ENCODE measurements at places on chromosomes 1 and 21.

DNA sequence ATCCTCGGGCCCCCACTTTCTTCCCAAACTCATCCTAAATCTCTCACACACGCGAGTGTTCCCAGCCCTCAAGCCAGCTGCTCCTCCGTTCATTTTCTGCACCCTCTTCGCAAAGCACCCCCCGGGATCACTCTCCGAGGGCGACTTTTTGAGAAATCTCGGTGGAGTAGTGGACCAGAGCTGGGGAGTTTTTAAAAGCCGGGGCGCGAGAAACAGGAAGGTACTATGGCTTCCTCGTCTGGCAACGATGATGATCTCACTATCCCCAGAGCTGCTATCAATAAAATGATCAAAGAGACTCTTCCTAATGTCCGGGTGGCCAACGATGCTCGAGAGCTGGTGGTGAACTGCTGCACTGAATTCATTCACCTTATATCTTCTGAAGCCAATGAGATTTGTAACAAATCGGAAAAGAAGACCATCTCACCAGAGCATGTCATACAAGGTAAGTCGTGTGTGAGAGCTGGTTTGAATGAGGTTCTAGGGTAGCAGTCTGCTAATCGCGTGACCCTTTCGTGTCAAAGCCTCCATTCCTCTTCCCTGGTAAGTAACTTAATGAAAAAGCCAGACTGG lies 800 bp downstream of the DR1 start:
- DNase-seq: peak; percentile 23

GRCh38 chr1:230128569-230129285 lies 61.7 kb downstream of the GALNT2 start:
- DNase-seq: no peak

DNA sequence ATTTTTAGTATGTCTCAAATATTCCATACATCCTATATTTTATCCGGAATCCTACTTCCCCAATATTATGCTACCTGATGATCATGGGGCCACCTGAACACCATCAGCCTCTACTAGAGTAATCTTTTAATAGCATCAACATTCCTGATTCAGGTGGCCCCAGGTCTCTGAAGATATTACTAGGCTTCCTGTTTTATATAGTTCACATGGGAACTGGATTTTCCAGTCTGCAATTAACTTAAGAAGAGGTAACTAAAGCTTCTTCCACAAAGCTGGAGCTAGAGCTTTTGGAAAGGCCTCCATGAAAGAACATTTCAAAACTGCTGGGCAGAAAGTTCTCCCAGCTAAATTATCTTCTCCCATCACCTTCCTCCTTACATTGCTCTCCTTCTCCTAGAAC lies 72.3 kb upstream of the ADAM30 start:
- no peak for DNase-seq

DNA sequence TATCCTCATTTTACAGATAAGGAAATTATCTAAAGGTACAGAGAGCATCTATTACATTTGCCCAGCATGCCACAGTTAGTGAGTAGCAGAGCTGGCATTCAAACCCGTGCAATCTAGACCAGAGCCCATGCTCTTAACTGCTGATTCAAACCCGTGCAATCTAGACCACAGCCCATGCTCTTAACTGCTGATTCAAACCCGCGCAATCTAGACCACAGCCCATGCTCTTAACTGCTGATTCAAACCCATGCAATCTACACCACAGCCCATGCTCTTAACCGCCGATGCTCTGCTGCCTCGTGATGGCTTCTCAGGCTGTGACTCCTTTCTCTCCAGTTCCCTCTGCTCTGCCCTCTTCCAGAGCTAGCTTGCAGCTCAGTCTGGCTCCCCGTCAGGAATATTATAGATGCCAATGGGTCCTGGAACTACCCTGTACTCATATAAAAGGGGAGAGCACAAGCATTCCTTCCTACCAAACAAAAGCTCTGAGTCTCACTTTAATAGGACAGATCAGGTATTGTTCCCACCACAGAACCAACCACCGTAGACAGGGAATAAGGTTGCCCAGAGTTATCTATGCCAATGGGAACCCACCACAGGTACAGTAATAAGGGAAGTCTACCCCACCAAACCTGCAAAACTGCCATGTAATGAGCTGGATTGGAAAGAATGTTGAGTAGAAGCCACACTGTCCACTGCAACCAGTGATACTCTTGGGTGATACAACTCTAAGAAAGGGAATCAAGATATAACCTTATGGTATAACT lies 78.4 kb downstream of the SMYD3 start:
- no peak for DNase-seq

DNA sequence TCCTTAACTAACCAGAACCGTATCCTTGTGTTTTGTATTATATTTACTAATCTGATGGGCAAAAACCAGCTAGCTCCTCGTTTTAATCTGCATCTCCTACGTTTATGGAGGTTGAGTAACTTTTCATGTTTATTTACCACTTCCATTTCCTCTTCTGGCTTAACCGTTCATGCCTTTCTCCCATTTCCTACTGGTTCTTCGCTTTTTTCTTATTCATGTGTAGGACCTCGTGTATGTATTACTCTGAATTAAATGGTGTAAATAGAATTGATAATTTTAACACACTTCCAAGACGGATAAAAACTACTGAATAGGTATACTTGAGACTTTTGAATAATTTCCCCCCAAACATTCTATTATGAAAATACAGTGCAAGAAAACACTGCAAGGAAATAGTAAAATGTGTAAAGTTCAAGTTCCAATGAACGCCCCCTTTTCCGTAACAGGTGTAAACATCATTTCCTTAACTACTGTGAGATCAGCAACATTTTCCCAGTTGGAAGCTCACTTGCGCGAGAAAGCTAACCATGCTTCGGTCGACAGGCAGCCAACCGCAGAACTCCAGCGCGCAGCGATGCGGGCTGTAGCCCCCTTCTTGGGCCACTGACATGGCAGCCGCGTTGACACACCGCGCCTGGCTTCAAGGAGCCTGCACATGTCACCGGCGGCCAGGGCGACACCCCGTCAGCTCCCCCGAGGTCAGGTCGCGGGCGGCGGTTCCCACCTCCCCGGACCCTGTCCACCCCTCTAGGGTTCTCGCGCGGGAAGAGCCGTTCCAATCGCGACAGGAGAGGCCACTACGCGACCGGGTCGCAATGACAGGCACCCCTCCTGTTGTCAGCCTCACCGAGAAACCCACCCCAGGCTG lies 816 bp downstream of the EDEM3 start:
- DNase-seq: no peak

DNA sequence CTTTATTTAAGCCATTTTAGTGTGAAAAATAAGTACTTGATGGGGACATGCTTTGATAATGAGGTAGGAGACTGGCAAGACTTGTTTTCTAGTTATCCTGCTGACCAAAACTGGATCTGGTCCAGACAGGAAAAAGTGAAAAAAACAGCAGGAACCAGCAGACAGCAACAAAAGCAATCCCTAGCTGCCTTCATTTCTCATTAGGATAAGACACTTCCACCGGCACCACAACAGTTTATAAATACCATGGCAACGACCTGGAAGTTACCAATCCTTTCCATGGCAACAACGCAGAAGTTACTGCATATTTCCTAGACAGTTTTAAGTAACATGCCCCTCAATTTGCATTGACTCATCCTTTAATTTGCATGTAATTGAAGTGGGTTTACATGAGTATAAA lies 993.8 kb upstream of the NCAM2 start:
- no peak for DNase-seq

DNA sequence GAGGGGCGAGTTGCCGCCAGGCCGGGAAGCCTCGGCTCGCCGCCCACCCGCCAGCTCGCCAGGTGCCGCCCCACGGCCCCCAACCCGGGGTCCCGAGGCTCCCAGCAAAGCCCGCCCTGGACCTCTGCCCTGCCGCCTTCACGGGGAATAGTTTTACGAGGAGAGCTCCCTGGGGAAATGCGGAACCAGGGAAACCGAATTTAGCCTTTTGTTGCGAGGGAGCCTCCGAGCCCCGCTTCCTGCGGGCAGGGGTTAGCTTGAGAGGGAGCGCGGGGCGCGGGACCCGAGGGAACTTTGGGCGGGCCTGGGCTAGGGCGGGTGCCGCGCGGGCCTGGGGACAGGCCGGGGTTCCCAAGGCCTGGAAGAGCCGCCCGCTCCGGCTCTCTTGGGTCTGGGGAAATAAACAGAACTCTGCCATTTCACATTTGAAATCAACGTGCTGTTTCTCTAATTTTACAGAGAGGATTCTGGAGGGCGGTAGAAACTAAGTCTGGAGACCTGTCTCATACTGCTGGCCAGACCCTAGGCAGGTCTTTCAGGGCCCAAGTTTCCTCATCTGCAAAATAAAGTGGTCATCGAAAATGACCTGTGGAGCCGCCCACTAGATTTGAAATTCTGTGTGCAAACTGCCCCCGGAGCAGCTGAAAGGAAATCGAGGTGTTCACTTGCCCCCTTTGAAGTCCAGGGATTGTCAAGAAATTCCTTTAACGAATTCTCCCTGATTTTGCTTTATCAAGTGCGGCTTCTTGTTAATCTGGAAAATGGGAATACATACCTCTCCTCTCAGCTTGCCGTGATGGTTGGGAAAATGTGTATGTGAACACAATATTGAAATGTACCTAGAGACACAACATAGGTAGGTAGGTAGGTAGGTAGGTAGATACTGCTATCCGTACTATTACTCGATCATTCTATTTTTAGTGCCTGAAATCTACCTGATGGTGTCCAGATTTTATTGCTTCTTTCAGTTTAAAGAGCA lies 749 bp upstream of the GLUL start:
- peak; percentile 23 for DNase-seq

- no peak for DNase-seq
Observed at GRCh38 chr1:168760241-168760640, 31.2 kb upstream of the DPT start.

DNA sequence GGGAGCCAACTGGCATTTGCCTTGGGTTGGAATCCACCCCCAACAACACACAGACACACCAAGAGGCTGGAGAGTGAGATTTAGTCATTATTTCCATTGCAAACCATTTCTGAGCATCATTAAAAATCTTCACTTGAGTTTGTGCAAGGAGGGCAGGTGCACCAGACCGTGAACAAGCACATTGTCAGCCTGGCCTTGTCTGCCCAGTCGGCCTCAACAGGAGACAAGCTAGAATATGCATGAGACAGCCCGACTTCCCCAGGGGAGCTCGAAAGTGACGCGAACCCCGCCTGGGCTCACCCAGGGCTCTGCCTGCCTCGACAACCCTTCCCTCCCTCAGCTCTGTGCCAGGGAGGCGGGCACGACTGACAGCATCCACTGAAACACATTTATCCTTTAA lies 15.4 kb upstream of the GUCA2B start:
- no peak for DNase-seq
